Vein endothelial cell (primary cell): ENCODE measurements at places on chromosomes 6 and 20. TPM values are rescaled to one million over a fixed set of nuclear protein-coding genes. Genes with fewer than 3 reads are reported as not detected.

Gene ANGPT4
- not detected in 2 replicates for total RNA-seq

Gene ID4
- not detected in 2 replicates for total RNA-seq

Gene EIF2S2
- 92.1 and 129 TPM in 2 replicates for total RNA-seq

Gene ZNF292
- 28.1 and 35.9 TPM in 2 replicates for total RNA-seq

Gene ANKRD66
- not detected in 2 replicates for total RNA-seq
